ENCODE measurements at places on chromosomes 12 and 14.

DNA sequence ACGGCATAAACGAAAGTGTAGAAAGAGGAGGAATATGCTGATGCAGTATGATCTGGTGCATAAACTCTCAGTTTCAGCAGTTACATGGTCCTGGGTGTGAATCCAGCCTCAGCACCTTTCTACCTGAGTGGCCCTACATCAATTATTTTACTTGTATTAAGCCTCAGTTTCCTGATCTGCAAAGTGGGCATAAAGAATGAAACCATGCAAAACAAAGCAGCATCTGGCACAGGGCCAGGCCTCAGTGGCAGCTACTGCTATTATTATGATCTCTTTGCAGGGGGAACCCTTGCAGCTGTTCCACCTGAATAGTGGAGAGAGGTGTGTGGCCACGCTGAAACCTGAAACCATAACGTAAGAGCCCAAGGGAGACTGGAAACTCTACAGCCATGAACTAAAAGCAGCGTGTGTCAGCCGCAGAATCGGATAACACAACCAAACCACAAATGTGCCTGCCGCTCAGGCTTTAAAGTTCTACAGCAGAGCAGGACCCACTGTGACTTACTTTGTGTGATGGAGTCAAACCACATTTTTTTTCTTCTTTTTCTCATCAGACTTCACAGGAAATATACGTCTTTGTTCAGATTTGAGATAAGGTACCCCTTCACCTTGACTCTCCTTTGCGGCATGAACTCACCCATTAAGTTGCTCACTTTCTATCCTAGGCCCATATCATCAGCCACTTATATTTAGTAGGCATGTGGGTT is 29.2 kb upstream of the FOS start:
- no peak for DNase-seq

DNA sequence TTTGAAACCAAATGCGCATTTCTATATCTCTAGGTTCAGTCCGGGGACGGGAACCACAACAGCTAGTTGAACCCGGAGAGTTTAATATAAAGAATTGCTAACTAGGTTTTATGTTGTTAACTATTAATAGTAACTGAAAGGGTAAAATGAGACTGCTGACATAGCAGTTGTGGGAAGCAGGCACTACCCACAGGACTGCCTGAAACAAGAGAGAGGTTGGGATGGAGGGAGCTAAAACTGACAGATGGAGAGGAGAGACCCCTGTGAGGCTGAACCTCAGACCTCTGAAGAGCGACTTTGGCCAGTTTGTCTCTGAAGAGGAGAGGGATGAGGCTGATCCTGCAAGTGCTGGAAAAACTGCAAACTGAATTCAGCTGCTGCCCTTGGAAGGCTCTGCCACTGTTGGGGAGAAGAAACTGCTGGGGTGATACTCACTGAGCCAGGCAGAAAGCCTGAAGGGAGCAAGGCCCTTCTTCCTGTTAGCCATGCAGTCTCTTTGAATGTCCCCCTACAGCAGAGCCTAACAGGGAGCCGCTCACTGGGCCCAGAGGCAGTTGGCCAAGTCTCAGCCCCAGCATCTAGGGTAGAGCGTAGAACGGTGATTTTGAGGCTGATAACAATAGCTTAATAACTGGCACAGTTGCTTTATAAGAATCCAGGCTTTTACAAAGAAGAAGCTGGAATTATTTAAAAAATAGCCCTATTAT is 172.2 kb downstream of the NPAS3 start:
- no peak for DNase-seq

DNA sequence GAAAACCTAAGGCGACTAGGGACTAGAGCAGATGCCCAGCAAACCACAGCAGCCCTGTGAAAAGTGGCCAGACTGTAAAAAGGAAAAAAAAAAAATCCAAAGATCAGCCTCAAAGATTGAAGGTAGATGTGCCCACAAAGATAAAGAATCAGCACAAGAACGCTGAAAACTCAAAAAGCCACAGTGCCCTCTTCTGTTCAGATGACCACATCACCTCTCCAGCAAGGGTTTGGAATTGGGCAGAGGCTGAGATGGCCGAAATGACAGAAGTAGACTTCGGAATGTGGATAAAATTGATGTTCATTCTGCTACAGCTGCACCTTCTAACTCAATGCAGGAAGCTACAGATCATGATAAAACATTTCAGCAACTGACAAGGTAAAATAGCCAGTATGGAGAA is 154.4 kb downstream of the GPHN start:
- no peak for DNase-seq

GRCh38 chr14:31965735-31966598 is 111.1 kb upstream of the ARHGAP5 start:
- no peak for DNase-seq

DNA sequence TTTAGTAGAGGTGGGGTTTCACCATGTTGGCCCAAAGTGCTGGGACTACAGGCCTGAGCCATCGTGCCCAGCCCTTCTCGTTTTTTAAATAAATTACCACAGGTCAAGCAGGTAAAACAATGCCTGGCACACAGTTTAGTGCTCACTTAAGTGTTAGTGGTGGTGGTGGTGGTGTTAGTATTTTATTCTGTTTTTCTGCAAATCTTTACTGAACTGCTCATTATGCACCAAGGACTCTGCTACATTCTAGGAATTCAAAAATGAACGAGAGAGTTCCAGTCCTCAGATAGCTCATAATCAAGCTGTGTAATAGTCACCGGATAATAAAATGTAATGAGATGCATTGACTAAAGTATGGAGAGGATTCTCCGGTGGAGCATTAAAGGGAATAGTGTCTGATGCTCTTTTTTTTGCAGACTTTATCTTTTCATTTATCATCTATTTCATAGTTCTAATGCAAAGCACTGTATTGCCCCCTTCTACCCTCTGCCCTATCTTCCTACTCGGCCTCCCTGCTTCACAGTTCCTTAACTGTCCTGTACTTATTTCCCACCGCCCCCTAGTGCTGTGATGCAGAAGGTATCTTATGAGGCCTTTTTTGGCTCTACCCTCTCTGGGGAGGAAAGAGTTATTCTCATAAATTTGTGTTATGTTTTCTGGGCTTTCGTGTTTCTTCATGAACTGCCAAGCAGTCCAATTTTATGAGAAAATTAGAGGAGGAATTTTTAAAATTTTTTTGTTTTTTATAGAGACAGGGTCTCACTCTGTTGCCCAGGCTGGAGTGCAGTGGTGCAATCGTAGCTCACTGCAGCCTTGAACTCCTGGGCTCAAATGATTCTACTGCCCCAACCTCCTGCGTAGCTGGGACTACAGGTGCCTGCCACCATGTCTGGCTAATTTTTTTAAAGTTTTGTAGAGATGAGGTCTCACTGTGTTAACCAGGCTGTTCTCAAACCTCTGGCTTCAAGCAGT is 1.0 kb downstream of the ITFG2 start:
- DNase-seq = peak; percentile 78

GRCh38 chr12:71786829-71787228 is 32.2 kb downstream of the RAB21 start:
- DNase-seq = no peak

- DNase-seq = no peak
Measured at GRCh38 chr12:27005495-27005894, 8.7 kb downstream of the TM7SF3 start.

GRCh38 chr14:53622447-53622846 is 334.2 kb downstream of the BMP4 start:
- no peak for DNase-seq
